Liver (tissue), 10 donors: ENCODE measurements at places on chromosomes 11 and 22. TPM values are rescaled to one million over a fixed set of nuclear protein-coding genes. Genes with fewer than 3 reads are reported as not detected.

KRTAP5-2 gene
- not detected for total RNA-seq

SHISAL1 gene
- total RNA-seq = 0.17 TPM

GPR137 gene
- total RNA-seq = 11.0 TPM

SNU13 gene
- 22.3 TPM for total RNA-seq
